ENCODE measurements at places on chromosomes 7 and 10. TPM values are rescaled to one million over a fixed set of nuclear protein-coding genes. Genes with fewer than 3 reads are reported as not detected.

- DNase-seq: no peak
Observed at GRCh38 chr10:78529262-78529661, 495.6 kb downstream of the RPS24 start.

- DNase-seq: no peak
Observed at GRCh38 chr10:71755179-71755879, 18.0 kb downstream of the VSIR start.

DNA sequence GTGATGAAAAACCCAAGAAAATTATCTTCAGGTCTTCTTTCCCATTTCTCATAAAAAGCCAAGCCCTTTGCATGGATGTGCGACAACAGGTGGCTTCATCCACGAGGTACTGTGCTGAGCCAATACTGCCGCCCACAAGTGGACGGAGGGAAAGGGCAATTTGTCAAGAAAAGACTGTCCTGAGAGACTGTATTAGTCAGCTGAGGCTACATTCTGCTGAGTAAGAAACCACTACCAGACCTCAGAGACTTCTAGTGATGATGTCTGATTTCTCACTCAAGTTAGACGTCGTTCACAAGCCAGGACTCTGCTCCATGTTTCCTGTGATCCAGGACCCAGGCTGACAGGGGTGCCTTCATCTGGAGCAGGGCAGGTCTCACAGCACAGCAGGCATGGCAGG is 171.5 kb upstream of the CDCA7L start:
- DNase-seq: no peak

GRCh38 chr10:6494936-6495592 is 85.0 kb downstream of the PRKCQ start:
- no peak for DNase-seq

- no peak for DNase-seq
Observed at GRCh38 chr7:143217806-143218205, 4.0 kb upstream of the TAS2R40 start.

DNA sequence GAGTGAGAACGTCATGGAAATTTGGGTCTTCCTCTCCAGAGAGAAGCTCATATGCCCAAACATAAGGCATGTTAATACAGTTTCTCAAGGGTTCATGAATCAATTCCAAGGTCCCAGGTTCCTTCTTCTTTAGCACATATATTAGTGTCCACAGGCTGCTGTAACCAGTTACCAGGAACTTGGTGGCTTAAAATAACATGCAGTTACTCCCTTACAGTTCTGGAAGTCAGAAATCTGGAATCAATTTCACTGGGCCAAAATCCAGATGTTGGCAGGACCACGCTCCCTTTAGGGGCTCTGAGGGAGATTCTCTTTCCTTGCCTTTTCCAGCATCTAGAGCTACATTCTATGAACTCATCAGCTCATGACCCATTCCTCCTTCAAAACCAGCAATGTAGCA is 64.8 kb downstream of the MRC1 start:
- DNase-seq: no peak

GRCh38 chr7:184294-185264 is 7.8 kb upstream of the FAM20C start:
- DNase-seq: no peak

- no peak for DNase-seq
Observed at GRCh38 chr10:114615600-114616007, 42.5 kb downstream of the ABLIM1 start.

DNA sequence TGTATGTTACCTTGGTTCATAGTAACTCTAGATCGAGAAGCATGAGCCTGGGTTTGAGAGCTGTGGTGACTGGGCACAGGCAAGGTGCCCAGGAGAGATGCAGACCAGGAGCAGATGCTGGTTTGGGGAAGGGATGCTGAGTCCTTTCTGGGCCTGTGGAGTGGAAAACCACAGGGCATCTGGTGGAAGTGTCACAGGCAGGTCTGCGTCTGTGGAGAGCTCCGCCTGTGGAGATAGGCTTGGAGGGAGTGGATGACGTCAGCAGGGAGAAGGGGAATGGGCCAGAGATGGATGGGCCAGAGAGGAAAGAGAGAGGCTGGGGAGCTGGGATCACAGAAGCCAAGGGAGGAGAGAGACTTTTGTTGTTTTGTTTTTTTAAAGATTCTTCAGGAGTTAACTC is 14.8 kb downstream of the CYP26A1 start:
- no peak for DNase-seq

DNA sequence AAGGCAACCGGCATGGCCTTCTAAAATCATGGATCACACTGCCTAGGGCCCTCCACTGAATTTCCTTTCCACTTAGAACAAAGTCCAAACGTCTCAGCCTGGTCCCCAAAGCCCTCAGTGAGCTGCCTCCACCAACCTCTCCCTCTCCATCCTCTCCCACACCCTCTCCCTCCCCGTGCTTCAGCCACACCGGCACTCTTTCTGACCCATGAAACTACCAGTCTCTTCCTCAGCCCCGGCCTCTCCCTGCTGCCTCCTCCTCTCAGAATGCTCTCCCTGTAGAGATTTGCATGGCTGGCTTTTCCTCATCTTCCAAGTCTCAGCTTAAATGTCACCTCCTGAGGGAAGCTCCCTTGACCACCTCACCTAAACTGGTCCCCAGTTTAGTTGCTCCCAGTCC is 219.0 kb upstream of the ZMIZ1 start:
- no peak for DNase-seq

DNA sequence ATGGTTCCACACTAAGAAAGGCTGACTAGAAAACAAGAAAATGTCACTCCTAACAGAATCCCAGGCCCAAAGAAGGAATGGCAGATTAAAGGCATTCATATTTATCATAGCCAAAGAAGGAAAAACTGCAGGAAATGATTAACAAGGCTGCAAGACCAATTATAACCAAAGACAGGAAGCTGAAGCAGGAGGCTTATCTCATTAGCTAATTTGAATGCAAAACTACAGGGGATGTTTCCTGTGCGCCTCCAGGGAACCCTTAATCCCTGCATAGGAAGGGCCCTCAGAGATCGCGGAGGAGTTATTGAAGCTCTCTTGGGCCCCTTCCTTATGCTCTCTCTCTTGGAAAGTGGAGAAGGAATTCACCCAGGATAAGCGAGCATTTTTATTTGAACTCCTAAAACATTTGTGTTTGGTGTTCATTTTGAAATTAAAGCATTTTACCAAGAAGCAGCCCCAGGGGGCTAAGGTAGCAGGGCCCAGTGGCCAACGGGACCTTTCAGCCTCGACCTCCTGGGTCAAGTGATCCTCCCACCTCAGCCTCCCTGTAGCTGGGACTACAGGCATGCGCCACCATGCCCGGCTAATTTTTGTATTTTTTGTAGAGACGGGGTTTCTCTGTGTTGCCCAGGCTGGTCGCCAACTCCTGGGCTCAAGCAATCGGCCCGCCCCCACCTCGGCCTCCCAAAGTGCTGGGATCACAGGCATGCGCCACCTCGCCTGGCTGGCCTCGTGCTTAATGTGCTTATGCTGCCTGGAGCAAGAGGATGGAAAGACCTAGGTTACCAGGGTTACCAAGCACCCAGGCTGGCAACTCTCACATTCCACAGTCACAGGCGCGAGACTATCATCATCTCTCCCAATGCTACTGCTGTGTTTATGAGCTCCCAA is 24.1 kb upstream of the PROSER2 start:
- DNase-seq: peak; percentile 58

GRCh38 chr7:85736085-85736484 is 549.2 kb upstream of the SEMA3D start:
- DNase-seq: no peak

- no peak for DNase-seq
Observed at GRCh38 chr10:49218480-49218879, 30.3 kb upstream of the TMEM273 start.

DNA sequence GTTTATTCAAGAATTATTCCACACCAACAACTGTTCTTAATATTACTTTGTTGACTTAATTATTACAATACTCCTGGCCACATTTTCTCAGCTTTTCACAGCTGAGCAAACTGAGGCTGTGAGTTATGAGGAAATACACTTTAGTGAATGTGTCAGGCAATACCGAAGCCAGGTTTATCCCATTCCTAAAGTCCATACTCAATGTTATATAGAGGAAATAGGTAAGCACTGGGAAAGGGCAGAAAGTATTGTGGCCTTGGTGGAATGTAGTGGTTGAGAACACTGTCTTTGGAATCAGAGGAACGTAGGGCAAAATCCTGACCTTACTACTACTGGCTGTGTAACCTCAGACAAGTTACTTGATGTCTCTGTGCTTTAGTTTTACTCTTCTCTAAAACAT is 110.8 kb downstream of the CD36 start:
- DNase-seq: no peak

DNA sequence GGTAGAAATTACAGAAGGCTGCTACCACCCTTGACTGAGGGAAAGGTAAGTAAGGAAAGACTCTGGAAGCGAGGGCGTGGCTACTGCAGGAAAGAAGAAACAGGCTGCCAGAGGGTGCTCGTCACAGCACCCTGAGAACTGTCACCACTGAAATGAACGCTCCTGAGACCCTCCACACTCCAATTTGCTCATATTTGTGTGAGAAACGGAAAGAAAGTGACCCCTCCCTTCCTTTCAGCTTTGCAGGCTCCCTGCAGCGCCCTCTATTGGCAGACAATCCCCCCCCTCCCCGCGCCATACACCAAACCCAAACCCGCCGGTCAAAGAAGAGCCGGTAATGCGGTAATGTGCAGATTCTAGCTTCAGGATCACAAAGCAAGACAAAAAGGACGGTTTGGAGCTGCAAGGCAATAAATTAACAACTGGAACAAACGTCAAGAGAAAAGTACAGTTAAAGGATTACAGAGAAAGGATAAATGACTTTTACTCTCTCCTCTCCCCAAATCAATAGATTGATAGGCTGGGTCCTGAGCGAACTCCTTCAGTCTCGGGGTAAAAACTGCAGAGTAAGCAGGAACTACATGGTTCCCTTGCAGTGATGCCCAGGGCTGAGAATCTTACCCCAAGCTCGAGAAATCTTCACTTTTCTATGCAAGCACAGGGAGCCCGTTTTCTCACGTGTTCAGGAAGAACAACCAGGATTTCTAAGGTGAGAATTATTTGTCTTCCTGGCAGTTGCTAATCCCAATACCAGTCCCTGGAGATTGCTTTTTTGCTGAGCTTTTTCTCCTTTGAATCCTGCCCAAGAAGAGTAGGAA is 47.6 kb downstream of the STEAP1B start:
- DNase-seq: peak; percentile 85

- DNase-seq: no peak
Observed at GRCh38 chr7:95002775-95003174, 95.4 kb downstream of the PPP1R9A start.

DNA sequence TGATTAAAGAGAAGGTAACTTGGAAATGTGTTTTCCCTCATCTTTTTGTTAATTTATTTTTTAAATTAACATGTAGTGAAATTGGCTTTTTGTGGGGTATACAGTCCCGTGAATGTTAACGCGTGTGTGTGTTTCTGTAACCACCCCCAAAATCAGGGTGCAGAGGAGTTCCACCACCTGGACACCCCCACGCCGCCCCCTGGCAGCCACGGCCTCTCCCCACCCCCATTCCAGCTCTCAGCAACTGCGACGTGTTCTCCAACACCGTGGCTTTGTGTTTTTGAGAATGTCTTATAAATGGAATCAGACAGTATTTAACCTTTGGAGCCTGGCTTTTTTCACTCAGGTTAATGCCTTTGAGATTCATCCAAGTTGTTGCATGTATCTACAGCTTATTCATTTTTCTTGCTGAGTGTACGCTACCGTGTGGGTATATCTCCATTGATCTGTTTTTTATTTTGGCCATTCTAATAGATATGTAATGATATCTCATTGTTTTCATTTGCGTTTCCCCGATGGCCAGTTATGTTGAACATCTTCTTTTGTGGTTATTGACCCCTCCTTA is 218.8 kb downstream of the EBF3 start:
- no peak for DNase-seq

DNA sequence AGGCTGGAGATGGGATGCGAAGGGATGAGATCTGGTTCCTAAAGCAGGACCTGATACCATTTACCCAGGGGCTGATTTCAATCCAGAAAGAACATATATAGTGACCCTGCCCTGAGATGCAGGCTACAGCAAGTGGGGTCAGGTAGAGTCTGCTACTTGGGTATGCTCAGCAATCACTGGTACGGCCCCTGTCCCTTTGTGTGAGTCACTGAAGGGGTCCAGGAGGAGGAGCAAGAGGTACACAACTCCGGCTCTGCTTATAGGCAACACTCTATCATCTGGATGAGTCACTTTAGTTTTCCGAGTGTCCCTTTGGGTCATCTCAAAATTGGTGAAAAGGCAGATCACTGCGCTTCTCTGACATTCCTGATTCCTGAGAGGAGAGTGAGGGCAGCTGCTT is 79.6 kb upstream of the SORCS1 start:
- no peak for DNase-seq

DNA sequence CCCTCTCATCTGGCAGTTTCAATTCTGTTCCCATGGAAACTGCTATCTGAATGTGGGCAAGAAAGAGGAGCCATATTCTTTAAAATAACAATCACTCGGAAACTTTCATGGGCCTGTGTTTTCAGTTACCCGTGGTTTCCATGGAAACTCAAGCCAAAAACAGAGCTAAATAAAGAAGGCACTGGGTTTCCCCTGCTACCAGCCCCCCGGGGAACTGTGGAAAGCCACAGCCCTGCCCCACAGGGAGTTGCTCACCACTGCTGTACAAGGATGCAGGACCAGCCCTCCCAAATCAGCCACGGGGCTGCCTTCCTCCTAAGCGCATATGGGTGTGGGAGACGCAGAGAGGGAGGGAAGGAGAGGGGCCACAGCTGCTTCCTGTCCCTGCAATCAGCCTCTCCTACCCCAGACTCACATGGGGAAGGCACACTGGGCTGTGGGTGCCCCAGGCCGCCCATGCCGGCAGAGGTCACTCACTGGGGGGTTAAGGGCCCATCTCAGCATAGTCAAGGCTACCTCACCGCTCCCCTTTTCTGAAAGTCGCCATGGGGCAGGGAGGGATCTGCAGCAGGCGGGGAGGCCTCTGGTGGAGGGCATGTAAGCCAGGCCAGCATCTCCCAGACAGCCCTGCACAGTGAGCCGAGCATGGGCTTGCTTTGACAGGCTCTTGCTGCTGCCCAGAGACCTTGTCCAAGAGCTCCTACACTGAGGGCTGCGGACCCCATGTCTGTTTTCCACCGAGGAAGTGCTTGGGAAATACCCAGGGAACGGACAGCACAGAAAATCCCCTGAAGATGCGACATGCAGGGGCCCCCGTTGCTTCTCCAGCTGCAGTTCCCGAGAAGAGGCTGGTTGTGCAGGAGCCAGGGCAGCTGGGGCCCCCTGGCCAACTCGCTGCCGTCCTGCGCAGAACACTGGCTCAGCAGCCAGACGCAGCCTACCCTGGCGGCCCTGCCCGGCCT is 157.3 kb upstream of the PPP2R2D start:
- DNase-seq: peak; percentile 88

Gene FOXI2
- not detected for polyA plus RNA-seq

Gene ZNF239
- polyA plus RNA-seq: 3.4 TPM

Gene LDB3
- polyA plus RNA-seq: 14.4 TPM

Gene ADAM12
- polyA plus RNA-seq: 1.4 TPM

Gene CHAT
- polyA plus RNA-seq: not detected

Gene PTEN
- 29.6 TPM for polyA plus RNA-seq

Gene PRSS1
- not detected for polyA plus RNA-seq

Gene HMX3
- polyA plus RNA-seq: 12.9 TPM

Gene GRM8
- 11.8 TPM for polyA plus RNA-seq

All from brain (organoid and tissue), 16 donors.